ENCODE measurements at places on chromosomes 5 and 9. TPM values are rescaled to one million over a fixed set of nuclear protein-coding genes. Genes with fewer than 3 reads are reported as not detected.

- peak; percentile 27 for DNase-seq
These were observed 222.9 kb downstream of the PSAT1 start for GRCh38 chr9:78519786-78520185.

- DNase-seq = no peak
These were observed 147.8 kb downstream of the MAST4 start for GRCh38 chr5:66744040-66744439.

GRCh38 chr5:74153255-74153790, 487.2 kb downstream of the ENC1 start:
- no peak for DNase-seq

- peak; percentile 37 for DNase-seq
These were observed 106.5 kb upstream of the DMRT1 start for GRCh38 chr9:734831-735511.

DNA sequence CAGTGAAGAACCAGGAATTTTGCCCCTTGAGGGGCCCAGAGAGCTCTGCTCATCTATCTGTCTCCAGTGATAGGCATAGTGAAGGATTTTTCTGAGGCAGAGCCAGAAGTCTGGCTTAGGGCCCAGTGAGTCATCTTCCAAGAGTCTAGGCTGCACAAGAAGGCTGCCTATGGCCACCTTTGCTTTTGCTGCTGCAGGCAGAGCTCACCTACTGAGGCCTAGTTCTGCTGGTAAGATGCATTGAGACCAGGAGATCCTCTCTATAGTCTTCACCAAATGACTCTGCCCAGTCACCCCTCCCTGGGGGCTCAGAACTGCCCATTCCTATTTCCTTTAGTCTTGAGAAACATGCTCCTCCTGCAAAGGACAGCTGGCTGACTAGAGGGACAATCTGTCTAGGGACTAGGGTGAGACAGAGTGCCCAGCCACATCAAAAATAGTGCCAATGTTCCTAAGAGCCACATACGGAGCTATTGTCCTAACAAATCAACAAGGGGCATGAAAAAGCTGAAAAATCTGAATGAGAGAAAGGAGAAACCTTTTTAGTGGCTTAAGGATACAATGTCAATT, 40.3 kb upstream of the CDKN2AIPNL start:
- DNase-seq = peak; percentile 80

DNA sequence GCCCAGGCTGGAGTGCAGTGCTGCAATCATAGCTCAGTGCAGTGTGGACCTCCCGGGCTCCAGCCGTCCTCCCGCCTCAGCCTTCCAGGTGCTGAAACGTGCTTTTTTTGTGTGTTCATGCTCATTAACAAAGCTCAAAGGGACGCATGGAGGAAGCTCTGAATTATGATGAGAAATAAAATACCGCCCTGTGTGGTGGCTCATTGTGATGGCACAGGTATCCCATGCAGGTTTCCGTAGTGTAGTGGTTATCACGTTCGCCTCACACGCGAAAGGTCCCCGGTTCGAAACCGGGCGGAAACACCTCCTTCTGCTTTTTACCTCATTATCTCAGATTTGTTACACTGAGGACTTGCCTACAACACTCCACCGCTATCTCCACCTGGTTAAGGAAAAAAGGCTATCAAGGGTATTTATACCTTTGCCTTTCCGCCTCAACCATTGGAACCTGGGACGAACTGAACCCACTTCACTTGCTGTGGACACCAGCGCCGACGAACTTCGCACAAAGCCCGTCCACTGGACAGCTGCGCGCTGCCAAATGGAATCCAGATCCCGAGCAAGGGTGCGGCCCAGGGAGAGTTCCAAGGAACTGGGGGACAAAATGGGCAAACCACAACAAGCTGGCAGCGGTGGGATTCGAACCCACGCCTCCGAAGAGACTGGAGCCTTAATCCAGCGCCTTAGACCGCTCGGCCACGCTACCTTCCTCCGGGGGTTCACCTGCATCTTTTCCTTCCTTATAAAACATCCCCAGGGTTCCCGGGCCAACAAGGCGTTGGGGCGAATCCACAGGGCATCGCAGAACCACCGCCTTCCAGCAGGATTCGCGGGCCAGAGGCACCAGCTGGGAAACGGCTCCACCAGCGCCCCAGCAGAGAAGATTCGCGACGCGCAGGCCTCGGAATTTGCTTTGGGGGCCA, 26.3 kb downstream of the OR2V2 start:
- DNase-seq = peak; percentile 80

DNA sequence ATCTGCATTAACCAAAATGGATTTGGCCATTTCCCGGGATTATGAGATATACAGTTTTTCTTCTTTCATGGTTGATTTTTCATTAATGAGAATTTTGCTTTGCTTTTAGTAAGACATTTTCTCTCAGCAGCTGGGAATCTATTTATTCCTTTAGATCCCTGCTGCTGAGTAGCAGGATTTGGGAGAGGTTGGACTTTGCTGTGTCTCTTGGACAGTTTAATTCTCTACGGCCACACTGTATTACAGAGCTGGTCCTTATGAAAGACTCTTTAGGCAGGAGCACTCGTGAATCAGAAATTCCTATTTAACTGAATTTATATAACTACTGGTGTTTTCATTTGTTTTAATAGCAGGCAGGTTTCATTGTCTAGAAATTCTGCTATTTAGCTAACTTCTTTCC, 1.6 kb downstream of the UNC13B start:
- no peak for DNase-seq

DNA sequence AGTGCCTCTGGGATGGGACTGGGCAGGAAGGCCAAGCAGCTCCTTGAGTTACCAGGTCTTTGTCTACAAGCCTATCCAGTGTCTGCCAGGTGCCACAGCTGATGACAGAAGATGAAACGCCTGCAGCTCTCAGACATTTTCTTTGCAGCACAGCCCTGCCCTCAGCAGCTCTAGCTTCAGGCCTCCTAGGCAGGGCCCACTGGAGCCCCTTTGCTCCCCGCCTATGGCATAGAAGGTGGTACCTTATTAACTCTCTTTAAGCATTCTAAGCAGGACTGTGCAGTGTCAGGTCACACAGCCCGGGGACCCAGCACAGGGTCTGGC, 1.3 kb upstream of the SKP1 start:
- no peak for DNase-seq

GRCh38 chr5:137096149-137097103, 402.7 kb downstream of the SPOCK1 start:
- DNase-seq = peak; percentile 69

DNA sequence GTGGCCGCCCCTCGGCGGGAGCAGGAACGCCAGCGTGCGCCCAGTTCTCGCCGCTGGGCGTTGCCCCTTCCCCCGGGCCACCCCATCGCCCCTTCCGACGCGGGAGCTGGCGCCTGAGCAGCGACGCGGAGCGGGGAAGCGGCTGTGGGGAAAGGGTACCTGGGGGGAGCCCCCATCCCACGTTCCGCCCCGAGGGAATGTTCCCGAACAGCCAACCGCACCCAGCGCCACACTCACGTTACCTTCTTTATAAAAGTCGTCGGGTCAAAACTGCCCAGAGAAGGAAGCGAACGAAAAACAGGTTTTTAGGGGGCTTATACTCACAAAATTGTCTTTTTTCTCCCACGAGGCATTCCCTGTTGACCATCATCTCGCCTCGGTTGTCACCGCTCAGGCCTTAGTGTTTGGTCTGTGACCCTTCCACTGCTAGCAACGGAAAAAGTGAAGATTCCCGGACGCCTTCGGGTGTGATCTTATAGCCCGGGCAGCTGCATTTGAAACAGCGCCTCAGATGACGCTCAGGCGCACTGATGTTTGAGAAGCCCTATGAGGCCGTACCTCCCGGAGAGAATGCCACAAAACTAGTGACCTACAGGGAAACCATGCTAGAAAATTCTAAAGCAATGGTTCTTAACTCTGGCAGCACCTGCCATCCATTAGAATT, 475 bp upstream of the GOLM1 start:
- peak; percentile 56 for DNase-seq

- DNase-seq = no peak
These were observed 22.7 kb upstream of the COL5A1 start for GRCh38 chr9:134618833-134619447.

The ANKRD34B gene
- not detected for total RNA-seq

The SLC6A18 gene
- not detected for total RNA-seq

All from PC-3 (cell line).